ENCODE measurements at places on chromosomes 6 and 20.

DNA sequence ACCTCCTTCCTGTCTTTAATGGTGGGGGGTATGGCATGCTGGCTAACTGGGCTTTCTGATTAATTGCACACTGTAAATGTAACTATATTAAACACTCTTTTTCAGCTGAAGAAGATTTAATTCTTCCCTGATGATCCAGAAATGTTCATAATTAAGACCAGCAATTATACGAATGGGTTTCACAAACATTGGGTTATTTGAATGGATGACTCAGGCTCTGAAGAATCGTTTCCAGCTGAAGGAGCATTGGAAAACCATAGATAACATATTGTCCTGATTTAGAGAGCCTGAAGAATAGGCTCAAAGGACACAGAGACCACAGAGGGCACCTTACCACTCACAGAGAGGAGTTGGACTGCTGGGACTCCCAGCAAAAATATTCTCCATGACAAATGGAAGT lies 130.7 kb upstream of the SSTR4 start:
- no peak for DNase-seq

GRCh38 chr6:93416571-93417420 lies 2.6 kb downstream of the EPHA7 start:
- DNase-seq, result peak; percentile 23

DNA sequence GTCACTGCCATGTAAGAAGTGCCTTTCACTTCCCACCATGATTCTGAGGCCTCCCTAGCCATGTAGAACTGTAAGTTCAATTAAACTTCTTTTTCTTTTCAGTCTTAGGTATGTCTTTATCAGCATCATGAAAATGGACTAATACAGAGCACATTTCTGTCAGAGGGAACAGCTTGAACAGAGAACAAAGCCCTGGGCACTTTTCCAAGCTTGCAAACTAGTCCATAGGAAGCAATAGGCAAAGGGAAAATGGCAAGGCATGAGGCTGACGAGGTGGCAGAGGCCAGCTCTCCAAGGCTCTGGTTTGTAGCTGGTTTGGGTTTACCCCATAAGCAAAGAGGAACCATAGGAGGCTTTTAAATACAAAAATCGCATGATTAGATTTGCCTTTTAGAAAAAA lies 185.1 kb upstream of the HDDC2 start:
- no peak for DNase-seq

- DNase-seq, result no peak
Observed at GRCh38 chr6:167496707-167497106, 171.8 kb downstream of the TTLL2 start.

DNA sequence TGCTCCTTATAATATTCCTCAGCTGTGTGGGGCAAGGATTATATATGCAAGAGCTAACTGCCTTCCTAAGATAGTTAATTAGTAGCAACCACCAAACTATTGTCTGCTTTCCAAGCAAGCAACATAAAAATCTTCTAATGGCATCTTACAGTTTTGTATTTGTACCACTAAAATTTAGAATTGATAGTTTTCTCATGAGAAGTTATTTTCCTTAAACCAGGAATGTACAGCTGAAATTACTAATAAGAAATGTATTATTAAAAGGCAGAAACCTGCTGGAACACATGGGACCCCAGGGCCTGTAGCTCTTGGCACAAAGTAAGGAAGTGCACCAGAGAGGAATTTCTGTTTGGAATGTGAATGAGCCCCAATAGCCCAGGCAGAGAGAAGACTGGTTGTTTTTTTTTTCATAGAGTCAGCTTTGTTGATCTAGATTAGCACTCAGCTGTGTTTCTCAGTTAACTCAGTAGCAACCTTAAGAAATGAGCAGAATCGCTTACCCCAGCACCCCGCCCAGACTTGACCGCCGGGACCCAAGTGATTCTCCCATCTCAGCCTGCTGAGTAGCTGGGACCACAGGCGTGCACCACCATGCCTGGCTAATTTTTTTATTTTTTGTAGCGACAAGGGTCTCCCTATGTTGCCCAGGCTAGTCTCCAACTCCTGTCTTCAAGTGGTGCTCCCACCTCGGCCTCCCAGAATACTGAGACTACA lies 2.6 kb downstream of the MGME1 start:
- DNase-seq, result no peak

- DNase-seq, result no peak
Observed at GRCh38 chr6:48714699-48715098, 603.7 kb upstream of the PTCHD4 start.

DNA sequence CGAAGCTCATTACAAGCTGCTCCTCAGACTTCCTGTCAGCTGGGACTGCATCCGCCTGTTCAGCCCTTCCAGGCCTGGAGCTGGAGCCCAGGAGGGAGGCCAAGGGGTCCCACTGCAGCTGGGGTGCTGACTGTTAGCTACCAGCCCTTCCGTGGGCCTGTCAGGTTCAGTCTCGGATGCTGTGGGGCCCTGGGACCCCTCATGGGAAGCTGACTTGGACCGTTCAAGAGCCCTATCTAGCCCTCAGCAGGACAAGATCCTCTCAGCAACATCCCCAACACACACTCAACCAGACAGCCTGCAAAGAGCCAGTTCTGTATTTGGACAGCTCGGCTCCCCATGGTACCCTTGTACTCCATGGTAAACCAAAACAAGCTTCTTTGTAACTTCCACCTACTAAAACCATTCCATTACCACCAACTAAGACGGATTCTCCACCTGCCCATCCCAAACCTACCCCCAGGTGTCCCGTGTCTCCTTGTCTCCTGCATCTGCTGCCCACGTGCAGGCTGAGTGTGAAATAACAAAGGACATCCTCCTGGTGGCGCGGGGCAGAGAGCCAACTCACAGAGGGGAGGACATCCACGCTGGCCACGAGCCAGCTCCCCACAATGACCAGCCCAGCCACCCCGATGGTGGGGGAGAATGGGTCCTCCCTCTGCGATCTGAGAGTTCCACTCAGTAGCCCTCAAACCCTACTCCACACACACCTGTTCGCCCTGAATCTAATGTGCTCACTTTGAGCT lies 111.2 kb downstream of the TAF4 start:
- no peak for DNase-seq

- no peak for DNase-seq
Observed at GRCh38 chr20:48983423-48984400, 62.2 kb downstream of the ARFGEF2 start.

All from colonic mucosa (tissue), 4 donors.